ENCODE measurements at places on chromosomes 6 and 20.

DNA sequence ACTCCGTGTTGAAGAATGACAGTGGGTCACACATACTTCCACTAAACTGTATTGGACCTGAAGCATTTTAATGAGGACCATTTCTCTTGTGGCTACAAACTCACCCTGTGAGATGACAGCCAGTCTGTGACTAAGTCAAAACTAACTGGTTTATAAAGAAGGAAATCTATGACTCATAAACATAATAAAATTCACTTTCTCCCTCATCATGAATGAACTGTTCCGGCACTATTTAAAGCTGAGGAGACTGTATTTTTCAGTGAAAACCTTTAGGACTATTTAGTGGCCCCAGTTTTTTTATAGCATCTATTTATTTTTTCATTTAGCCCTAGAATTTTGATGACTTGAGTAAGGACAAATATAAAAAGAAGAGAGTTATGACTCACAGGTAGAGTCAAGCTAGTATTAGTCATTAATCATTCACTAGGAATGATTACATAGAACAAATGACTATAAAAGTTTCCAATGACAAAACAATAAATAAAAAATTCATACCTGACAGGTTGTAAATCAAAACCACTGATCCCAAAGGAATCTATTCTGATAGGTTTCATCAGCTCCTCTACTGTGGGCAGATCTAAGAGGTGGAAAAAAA is 34.2 kb downstream of the CEP162 start:
- no peak for DNase-seq

GRCh38 chr20:50508171-50508755 is 1.9 kb upstream of the PTPN1 start:
- no peak for DNase-seq

DNA sequence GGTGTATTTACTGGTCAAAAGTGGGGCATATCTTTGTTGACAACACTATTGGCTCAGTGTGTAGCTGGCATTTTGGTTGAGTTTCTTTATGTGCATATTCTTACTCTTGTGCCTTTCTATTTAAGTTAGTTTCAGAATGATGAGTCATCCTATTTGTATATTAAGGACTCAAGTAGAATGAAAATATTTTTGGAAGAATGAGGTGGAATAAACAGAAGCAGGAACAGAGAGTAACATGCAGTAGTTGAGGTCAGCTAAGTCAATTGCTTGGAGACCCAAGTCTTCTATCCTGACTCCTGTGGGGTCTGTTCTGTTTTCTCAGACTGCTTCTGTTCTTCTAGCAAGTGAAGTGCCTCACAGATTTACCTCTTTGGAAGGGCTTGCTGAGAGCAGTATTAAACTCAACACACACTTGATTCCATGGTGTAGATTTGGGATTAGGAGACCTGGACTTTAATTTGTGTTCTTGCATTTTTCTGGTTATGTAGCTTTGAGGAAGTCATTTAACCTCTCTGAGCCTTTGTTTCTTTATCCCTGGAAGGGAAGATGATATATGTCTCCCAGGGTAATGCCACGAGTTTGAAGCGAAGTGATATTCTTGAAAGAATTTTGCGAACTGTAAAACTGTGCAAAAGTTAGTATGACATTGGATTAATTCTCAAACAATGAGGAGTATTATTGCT is 324.3 kb downstream of the QKI start:
- no peak for DNase-seq

DNA sequence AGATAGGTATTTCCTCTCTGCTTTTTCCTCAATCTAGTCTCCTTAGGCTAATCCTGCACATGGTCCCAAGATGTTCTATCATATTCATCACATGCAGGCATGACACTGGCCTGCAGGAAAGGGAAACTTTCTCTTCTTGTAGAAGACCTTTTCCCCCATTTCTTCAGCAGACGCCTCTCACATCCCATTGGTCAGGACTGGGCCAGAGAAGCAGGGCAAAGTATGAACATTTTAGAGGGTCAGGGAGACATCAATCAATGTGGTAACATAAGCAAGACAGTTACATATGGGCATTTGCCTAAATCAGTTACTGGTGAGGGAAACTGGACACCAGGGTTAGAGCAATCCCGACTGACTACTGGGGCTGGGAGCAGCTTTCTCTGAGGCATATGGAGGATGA is 90.1 kb downstream of the CRYBG1 start:
- no peak for DNase-seq

GRCh38 chr20:38212806-38213606 is 47.5 kb downstream of the KIAA1755 start:
- DNase-seq = no peak

GRCh38 chr20:20547221-20547875 is 165.1 kb downstream of the RALGAPA2 start:
- DNase-seq = no peak

DNA sequence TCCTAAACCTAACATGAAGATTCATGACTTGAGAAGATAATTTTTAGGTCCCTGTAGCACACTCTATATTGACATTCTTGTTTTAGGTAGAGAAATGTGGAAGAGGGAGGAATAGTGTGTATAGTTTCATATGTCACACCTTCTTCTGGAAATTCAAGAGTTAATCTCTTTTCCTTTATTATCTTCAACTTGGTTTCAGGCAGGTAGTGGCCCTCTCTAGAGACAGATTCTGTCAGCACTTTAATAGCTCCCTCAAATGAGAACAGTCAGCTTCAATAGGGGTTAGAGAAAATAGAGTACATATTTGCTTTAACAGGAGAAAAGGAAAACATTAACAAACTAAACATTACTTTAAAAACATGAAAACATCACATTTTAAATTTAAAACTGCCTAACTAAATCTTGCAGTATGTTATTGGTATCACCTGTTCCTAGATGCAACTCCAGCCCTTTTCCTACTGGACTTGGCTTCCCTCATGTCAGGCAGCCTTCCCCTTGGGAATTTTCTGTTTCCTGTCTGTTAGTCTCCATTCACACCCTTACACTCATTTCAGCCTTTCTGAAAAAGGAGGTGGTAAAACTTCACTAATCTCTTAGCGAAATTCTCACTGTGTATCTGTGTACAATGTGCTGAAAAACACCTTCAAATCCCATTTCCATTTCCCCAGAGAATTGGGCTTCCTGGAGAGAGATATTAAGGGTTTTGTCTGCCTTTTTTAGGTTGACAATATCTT is 192.3 kb upstream of the RNF217 start:
- no peak for DNase-seq

DNA sequence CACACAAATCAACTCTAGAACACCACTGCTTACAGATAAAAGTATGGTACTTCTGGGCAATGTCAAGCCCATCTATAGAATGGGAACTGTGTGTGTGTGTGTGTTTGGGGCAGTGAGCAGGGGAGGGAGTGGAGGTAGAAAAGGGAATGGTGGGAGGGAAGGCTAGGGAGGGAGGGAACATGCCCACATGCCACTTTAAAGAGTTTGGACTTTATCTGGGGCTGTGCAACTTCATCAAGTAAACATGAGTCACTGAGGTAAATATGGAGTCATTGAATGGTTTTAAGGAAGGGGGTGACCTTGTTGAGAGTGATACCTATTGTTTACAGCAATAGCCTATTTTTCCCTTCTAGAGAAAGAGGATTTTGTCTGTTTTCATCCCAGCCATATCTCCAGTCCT is 22.5 kb upstream of the RNGTT start:
- DNase-seq = no peak

DNA sequence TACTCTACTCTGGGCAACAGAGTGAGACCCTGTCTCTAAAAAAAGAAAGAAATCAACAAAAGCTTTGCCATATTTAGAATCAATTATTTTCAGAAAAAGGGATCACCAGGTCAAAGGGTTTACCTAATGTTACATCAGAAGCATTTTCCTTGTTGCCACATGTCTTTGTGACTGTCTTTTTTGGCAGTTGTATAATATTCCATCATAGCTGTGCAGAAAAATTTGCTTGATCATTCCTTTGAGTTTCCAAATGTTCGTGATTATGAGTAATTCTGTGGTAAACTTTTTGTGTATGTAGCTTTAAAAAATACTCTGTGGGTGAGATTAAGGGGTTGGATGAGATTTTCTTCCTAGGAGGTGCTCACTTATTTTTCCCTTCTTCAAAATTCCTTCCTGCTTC is 26.4 kb downstream of the PNPLA1 start:
- DNase-seq = no peak

- DNase-seq = no peak
These were observed 150.6 kb upstream of the AGPAT4 start for GRCh38 chr6:161424421-161424820.

- no peak for DNase-seq
These were observed 1.1 kb upstream of the MYLK4 start for GRCh38 chr6:2751871-2752270.

DNA sequence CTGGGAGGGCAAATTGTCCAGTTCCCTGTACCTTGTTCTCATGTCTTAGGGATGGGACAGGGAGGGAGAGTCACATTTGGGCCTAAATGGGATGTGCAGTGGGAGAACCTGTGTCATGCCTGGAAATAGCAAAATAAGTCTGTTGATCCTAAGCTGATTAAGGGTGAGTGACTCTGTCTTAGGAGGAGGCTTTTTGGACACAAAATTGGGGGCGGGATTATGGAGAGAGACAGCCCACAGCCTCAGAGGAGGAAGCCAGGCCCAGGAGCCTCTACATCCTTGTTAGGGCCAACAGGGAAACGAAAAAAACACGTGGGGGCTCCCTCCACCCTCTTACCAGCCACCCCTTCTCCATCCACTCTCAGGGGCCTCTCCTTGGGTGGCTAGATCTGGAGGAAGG is 2.2 kb downstream of the KCNB1 start:
- no peak for DNase-seq

GRCh38 chr6:73657201-73657600 is 3.4 kb upstream of the SLC17A5 start:
- no peak for DNase-seq

DNA sequence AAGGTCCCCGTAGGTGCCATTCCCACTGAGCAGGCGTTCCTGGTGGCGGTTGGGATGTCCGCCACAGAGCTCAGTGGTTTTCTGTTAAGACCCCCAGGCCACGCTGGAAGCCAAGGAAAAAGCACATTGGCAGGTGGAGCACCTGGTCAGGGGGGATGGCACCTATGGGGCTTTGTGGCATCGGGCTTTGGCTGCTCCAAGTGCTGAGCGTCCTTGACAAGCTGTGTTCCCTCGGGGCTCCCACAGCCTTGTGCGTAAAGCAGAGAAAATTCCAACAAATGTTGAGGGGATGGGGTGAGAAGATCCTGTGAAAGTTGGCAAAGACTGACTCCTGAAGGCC is 135.4 kb downstream of the JPH2 start:
- no peak for DNase-seq

DNA sequence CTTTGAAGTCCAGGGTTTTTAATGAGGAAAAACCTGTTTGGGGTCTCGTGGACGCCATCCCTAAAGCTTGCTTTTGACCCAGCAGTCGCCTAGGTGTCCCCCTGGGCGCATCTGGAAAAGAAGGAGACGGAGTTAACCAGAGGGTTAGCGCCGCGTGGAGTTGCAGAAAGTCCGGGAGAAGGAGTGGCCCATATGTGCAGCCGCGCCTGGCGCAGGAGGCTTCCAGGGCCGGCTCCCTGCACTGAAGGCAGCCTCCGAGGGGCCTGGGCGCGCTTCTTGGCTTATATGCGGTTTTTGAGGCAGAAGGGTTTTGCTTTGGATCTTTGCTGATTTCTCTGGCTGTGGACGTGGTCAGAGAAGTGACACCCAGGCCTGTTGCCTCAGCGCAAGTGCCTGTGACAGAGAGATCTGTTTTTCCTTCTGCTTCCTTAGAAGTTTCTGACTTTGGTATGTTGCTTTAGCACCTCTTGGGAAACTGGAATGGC is 987 bp downstream of the TMEM181 start:
- DNase-seq = no peak

DNA sequence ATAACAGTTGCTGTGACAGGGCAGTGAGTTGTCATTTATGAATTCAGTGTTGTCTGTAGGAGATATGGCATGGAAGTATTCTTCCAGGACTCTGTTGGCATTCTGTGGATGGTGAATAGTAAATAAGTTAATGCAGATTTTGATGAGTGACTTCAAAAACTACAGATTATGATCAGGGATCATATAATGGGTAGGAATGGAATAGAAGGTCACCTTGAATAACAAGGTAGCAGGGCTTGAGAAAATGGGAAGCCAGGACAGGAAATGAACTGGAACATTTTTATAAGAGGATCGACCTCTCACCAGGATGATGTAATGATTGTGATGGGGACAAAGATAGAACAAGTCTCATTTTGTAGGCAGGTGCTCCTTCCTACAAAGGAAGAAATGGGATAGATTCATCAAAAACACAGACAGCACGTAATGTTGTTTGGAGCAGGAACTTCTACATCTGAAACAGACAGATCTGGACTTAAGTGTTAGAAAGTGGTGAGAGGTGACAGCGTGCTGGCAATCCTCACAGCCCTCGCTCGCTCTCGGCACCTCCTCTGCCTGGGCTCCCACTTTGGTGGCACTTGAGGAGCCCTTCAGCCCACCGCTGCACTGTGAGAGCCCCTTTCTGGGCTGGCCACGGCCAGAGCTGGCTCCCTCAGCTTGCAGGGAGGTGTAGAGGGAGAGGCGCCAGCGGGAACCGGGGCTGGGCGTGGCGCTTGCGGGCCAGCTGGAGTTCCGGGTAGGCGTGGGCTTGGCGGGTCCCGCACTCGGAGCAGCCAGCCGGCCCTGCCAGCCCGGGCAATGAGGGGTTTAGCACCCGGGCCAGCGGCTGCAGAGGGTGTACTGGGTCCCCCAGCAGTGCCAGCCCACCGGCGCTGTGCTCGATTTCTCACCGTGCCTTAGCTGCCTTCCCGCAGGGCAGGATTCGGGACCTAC is 30.8 kb upstream of the SSR1 start:
- DNase-seq = no peak

DNA sequence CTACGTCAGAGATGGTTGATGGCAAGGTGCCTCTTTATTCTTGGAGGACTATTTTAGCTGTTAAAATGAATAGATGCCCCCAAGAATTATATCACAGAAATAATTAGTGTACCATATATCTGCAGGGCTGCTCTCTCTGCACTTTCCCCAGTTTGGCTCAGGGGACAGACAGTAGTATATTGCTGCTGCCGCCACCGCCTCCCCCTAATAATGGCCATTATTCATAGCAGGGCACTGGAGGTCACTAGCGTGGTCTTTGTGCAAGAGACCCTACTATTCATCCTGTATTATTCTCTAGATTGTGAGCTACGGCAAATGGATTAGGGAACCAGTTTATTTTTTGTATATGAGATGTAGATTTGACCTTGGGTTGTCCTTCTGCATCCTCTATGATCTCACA is 11.0 kb downstream of the HDGFL1 start:
- no peak for DNase-seq

DNA sequence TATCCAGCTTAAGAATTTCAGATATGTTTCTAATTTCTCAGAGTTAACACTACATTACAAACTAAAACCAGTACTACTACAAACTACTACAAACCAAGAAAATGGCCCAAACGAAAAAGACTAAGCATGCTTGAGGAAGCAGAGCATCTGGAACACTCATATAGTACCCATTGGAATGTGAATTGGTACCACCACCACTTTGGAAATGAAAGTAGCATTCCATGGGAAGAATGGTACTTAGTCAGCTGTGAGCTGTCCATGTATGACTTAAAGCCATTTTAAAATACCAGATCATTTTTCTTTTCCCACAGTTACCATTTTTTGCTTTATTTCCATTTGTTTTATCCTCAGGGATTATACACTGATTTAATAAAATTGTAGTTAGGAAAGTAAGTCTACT is 30.5 kb downstream of the FBXO9 start:
- no peak for DNase-seq

All from activated CD4-positive, alpha-beta T cell treated with anti-CD3 and anti-CD28 coated beads, Interleukin-2, amount 50 U/mL, for 1 hour (primary cell).